ENCODE measurements at places on chromosomes 7 and 10. TPM values are rescaled to one million over a fixed set of nuclear protein-coding genes. Genes with fewer than 3 reads are reported as not detected.

- peaks cover 57% of the 10 kb centered on the region for H3K4me1 ChIP-seq
- H3K27ac ChIP-seq, result peak overlapping the region; percentile 93
- no peaks in the 10 kb centered on the region for H3K27me3 ChIP-seq
- no peak for DNase-seq
- H3K4me3 ChIP-seq, result peak overlapping the region; percentile 88
Observed at GRCh38 chr10:72328045-72328828, 26.5 kb downstream of the DNAJB12 start.

Gene NEURL1
- 2.2 TPM for total RNA-seq

Gene HHEX
- total RNA-seq, result 0.46 TPM

Gene KCNH2
- total RNA-seq, result 0.41 TPM

DNA sequence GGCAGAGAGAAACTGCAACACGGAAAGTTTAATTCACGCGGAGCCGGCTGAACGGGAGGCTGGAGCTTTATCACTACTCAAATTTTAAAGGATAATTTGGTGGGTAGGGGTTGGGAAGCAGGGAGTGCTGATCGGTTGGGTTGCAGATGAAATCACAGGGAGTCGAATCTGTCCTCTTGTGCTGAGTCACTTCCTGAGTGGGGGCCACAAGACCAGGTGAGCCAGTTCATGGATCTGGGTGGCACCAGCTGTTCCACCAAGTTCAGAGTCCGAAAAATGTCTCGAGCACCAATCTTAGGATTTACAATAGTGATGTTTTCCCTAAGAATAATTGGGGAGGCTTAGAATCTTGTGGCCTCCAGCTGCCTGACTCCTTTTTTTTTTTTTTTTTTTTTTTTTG is 3.6 kb upstream of the PRAP1 start:
- H3K36me3 ChIP-seq, result no peaks in the 10 kb centered on the region
- no peak overlapping the region for H3K27ac ChIP-seq
- peaks cover 4% of the 10 kb centered on the region for H3K27me3 ChIP-seq
- no peak overlapping the region for H3K4me3 ChIP-seq

DNA sequence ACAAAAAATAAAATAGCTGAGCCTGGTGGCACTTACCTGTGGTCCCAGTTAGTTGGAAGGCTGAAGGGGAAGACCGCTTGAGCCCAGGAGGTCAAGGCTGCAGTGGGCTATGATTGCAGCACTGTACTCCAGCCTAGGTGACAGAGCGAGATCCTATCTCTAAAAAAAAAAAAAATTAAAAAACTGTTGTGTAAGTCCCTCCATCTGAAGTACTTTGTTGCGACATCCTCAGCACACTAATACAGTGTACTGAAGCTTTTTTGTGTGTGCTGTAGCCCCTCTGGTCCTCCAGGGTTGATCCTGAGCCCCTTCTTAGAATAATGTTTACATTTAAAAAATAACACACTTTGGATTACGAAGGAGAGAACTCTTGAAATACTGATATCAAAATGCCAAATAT is 71.3 kb downstream of the PFKFB3 start:
- H3K27me3 ChIP-seq, result no peaks in the 10 kb centered on the region
- DNase-seq, result no peak
- peaks cover 57% of the 10 kb centered on the region for H3K4me1 ChIP-seq
- H3K27ac ChIP-seq, result peak overlapping the region; percentile 33
- H3K36me3 ChIP-seq, result peaks cover 19% of the 10 kb centered on the region

- peaks cover 8% of the 10 kb centered on the region for H3K36me3 ChIP-seq
- peaks cover 26% of the 10 kb centered on the region for H3K4me1 ChIP-seq
- H3K27ac ChIP-seq, result peak overlapping the region; percentile 88
- H3K27me3 ChIP-seq, result no peaks in the 10 kb centered on the region
- no peak overlapping the region for H3K4me3 ChIP-seq
- DNase-seq, result no peak
Observed at GRCh38 chr10:31708474-31708873, 220.2 kb downstream of the ARHGAP12 start.
